ENCODE measurements at places on chromosomes 16 and 17.

- no peak for DNase-seq
These were observed 6.6 kb upstream of the EFCAB13 start for GRCh38 chr17:47317119-47317518.

- no peak for DNase-seq
These were observed 2.9 kb upstream of the CD7 start for GRCh38 chr17:82320140-82320840.

- DNase-seq = no peak
These were observed 4.0 kb downstream of the RNF222 start for GRCh38 chr17:8393470-8394231.

DNA sequence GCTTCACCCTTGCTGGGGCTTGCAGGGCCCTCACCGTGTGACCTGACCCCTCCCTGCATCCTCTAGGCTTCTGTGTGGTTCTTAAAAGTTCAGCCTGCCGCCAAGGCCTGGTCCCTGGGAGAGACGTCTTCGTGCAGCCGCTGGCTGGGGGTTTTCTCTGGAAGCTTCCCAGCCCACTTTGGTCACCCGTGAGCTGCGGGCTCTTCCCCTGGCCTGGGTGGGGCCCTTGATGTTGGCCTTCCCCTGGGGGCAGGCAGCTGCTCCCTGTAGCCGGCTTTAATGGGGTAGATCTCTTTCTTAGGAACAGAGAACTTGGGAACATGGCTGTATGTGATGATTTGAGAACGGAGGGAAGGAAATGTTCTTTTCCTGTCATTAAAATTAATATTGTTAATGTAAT lies 32.7 kb downstream of the ZNF750 start:
- DNase-seq = no peak

- DNase-seq = no peak
These were observed 5.1 kb upstream of the FDXR start for GRCh38 chr17:74877592-74878548.

GRCh38 chr17:6893382-6894205 lies 62.1 kb upstream of the TEKT1 start:
- DNase-seq = no peak

All from HEK293T (cell line).